ENCODE measurements at places on chromosomes 16 and 17.
A peak's percentile ranks its signal among the peaks of the same experiment; 100 is the strongest.

DNA sequence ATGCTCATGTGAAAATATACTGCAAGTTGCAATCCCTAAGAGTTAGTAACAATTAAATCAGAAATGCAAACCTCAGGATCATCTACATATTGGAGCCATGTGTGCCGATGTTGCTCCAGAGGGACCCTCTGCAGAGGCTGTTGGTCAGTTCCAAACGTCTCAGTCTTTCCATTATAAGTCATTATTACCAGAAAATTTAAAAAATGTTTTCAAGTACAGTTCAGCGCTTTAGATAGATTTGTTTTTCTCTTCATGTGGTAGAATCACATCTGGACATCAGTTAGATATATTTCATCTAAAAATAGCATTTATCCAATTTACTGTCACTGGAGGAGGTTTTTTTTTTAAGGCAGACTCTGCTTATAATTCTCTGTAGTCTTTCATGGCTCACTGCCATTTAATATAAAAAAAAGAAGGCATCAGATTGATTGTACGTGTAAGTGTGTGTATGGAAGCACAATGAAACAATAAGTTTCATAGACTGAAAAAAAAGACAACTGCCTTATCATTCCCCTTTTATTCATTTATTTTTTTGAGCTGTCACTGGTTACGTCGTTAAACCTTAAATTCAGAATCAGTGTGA is 46.1 kb upstream of the MARCHF10 start:
- no peak for DNase-seq

- DNase-seq = no peak
Observed at GRCh38 chr16:85174871-85175723, 62.8 kb upstream of the CIBAR2 start.

- DNase-seq = no peak
Observed at GRCh38 chr17:37518826-37519225, 29.1 kb downstream of the DUSP14 start.

DNA sequence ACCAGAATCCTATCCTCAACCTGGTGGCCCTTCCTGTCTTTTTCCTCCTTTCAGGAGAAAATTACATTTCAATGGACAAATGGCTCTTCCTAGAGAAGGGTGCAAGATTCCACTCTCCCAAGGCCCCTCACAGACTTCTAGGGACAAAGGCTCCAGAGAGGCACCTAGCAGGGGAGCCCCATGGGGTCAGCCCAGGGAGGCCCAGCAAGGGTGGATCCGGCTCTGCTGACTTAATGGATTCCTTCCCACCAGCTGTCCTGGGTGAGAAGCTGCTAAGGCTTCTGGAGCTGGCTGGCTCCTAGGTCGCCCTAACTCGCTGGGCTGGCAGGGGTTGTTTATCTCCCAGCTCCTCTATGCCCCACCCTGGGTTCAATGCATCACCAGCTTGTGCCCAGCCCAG is 152.4 kb downstream of the ZNF423 start:
- no peak for DNase-seq

GRCh38 chr16:61791464-61791863 is 244.8 kb downstream of the CDH8 start:
- peak; percentile 28 for DNase-seq

GRCh38 chr16:80836846-80837245 is 32.4 kb upstream of the CDYL2 start:
- DNase-seq = no peak

GRCh38 chr16:84833542-84834402 is 14.0 kb downstream of the CRISPLD2 start:
- DNase-seq = no peak

- DNase-seq = no peak
Observed at GRCh38 chr17:1562176-1562643, 382 bp downstream of the PITPNA start.

DNA sequence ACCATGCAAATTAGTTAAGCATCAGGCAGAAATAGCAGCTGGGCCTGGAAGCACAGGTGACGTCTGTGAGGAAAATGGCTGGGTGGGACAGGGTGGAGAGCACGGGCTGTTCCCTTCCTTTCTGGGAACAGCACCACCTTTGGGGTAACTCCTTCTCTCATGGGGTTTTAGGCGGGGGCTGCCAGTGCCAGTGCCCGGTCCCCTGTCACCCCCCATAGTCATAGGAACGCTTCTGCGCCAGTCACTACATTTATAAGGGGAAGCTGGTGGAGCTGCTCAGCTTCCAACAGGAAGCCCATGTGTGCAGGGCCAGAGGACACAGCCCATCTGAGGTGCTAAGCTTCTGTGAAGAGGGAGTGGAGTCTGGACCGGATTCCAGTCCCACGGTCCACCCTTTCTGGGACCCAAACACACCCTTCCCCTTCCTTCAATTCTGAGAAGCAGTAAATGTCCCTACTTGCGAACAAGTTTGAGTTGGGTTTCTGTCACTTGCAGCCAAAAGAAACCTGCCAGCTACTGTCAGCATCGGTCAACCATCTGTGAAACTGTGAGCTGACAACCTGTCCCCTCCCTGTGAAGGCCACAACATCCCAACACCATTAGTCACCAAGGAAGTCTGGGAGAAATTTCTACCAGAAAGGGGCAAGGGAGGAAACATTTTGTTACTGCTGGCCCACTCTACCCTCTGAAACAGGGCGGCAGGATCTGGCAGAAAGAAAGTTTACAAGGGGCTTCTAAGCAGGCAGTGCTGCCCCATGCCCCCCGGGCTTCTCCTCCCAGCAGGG is 86.0 kb upstream of the AMZ2 start:
- no peak for DNase-seq

All from brain microvascular endothelial cell (primary cell).